ENCODE measurements at places on chromosomes 3 and 15. TPM values are rescaled to one million over a fixed set of nuclear protein-coding genes. Genes with fewer than 3 reads are reported as not detected.
A peak's percentile ranks its signal among the peaks of the same experiment; 100 is the strongest.

Gene THSD4
- not detected for total RNA-seq

Gene ITIH1
- not detected for total RNA-seq

Gene CADPS
- total RNA-seq, result not detected

Gene MAP2K1
- total RNA-seq, result 34.7 TPM

Gene LRRC15
- total RNA-seq, result not detected

Gene MLF1
- total RNA-seq, result 13.7 TPM

Gene DLEC1
- total RNA-seq, result 5.1 TPM

DNA sequence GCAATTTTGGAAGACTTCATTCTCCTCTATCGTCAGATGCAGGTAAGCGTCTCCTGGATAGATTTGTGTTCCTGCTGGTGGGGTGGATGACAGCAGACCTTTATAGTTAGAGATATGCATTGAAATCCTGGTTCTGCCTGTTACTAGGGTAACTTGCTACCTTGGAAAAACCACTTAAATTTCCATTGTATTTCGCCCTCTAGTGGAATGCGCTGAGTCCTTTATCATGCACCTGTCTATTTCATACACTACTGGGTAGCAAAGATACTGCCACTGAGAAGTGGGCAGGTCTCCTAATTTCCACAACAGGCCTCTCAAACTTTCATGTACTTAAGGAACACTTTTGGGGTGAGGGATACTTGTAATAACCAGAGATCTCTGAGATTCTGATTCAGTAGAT is 209.5 kb upstream of the SUCLG2 start:
- no peaks in the 10 kb centered on the region for H3K27me3 ChIP-seq
- H3K27ac ChIP-seq, result no peak overlapping the region
- no peak for DNase-seq
- no peak overlapping the region for H3K4me3 ChIP-seq

- H3K4me3 ChIP-seq, result no peak overlapping the region
- H3K27me3 ChIP-seq, result no peaks in the 10 kb centered on the region
- no peak for DNase-seq
These were observed 28.6 kb downstream of the USP4 start for GRCh38 chr3:49311283-49311682.

GRCh38 chr3:48919215-48920138 is 835 bp downstream of the ARIH2 start:
- peaks cover 37% of the 10 kb centered on the region for H3K4me1 ChIP-seq
- no peaks in the 10 kb centered on the region for H3K27me3 ChIP-seq
- peak overlapping the region; percentile 99 for H3K4me3 ChIP-seq
- peak overlapping the region; percentile 99 for H3K27ac ChIP-seq
- peak; percentile 67 for DNase-seq

GRCh38 chr3:186115239-186115996 is 6.5 kb upstream of the ETV5 start:
- no peak overlapping the region for H3K4me3 ChIP-seq
- H3K27me3 ChIP-seq, result peaks cover 60% of the 10 kb centered on the region
- DNase-seq, result no peak

DNA sequence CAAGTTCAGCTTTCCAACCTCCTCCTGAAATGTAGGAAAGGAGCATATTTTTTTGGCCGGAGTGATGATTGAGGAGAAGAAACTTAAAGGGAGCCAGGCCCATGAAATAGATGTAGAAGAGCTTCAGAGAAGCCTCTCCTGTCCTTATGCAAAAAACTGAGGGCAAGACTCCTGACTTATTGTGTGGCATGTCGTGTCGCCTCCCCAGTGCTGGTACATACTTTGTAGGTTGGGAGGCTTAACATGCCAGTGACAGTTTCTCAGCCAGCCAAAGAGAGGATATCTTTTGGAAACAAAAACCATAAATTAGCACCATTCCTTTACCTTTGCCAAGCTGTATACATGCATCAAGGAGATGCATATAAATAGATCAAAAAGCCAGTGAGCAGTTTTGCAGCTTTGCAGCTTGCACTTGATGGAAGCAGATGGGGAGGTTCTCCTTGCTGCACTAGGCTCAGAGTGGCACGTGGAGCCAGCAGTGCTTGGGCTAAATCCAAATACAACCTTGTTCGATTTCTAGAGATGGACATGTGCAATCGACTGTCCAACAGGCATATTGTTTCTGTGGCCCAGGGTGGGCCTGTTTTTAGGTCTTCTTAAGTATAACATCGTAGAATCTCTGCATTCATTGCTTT is 10.2 kb downstream of the SLCO3A1 start:
- H3K27ac ChIP-seq, result no peak overlapping the region
- peaks cover 88% of the 10 kb centered on the region for H3K4me1 ChIP-seq
- no peak overlapping the region for H3K4me3 ChIP-seq
- no peaks in the 10 kb centered on the region for H3K27me3 ChIP-seq

DNA sequence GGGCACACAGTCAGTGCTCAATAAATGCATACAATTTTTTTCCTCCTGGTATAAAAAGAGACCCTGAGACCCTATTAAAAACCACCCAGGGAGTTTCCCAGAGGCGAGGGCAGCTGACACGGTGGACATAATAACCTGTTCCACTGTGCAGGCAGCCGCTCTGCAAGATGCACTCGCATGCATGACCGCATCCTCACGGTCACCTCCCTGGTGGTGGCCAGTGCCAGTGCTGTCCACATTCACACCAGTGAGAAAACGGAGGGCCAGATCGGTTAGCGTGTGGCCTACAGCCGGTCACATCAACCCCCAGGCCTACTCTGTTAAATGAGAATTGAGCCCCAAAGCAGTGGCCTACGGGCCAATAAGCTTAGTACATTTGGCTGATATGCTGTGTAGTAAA is 24.8 kb downstream of the SH3BP5 start:
- H3K4me3 ChIP-seq, result no peak overlapping the region
- DNase-seq, result no peak
- H3K4me1 ChIP-seq, result peaks cover 72% of the 10 kb centered on the region

DNA sequence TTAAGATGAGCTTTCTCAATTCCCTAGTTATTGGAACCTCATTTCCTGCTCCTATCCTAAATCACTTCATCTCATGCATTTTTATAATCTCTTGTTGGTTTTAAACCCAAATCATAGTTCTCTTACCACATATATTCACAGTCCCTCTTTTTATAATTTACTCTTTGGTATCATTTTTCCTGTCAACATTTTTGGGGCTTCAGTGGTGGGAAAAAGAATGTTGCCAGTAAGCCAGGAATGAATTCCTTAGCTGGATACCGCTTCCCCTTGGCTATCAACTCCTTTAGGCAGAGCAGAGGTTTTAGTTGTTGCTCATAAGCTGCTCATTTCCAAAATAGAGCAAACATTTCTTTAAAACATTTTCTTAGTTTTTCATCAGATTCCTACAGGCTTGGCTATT is 112.3 kb downstream of the GALK2 start:
- DNase-seq, result no peak
- no peaks in the 10 kb centered on the region for H3K27me3 ChIP-seq
- peaks cover 45% of the 10 kb centered on the region for H3K36me3 ChIP-seq
- no peaks in the 10 kb centered on the region for H3K4me1 ChIP-seq

DNA sequence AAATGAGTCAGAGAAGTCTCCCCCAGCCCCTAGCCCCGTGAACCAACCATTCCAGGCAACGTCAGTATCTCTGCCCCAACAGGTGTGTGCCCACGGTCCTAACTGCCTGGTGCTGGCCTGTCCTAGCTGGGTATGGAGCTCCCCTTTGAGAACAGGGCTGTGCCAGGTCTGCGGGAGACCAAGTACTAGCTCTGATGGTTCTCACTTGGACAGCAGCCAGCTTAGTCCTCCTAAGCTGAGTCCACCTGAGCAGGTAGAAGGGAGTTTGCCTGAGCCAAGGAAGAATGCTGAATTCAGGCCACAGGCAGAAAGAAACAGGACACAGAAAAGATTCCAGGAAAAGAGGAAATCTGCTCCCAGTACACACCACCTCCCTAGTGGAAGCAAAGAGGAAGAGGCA is 33.1 kb upstream of the PARL start:
- no peak overlapping the region for H3K27ac ChIP-seq
- H3K4me3 ChIP-seq, result no peak overlapping the region
- H3K27me3 ChIP-seq, result no peaks in the 10 kb centered on the region

DNA sequence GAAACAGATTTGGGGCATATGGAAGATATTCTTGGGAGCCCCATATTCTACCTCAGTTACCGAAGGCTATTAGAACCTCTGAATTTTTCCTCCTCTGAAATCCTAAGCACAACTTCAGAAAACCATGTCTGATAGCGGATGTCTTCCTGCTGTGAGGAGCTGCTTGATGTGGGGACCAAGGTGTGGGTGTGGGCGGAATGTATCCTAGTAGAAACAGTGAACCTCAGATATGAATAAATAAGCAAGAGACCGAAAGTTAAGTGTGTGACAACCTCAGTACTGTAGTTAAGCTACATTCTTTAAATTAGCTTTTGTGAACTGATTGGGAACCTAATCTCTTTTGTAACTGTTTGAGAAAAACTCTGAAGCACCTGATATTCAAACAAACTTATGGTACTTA is 46.9 kb downstream of the SENP2 start:
- H3K27me3 ChIP-seq, result no peaks in the 10 kb centered on the region
- H3K36me3 ChIP-seq, result peaks cover 24% of the 10 kb centered on the region
- H3K4me3 ChIP-seq, result no peak overlapping the region

DNA sequence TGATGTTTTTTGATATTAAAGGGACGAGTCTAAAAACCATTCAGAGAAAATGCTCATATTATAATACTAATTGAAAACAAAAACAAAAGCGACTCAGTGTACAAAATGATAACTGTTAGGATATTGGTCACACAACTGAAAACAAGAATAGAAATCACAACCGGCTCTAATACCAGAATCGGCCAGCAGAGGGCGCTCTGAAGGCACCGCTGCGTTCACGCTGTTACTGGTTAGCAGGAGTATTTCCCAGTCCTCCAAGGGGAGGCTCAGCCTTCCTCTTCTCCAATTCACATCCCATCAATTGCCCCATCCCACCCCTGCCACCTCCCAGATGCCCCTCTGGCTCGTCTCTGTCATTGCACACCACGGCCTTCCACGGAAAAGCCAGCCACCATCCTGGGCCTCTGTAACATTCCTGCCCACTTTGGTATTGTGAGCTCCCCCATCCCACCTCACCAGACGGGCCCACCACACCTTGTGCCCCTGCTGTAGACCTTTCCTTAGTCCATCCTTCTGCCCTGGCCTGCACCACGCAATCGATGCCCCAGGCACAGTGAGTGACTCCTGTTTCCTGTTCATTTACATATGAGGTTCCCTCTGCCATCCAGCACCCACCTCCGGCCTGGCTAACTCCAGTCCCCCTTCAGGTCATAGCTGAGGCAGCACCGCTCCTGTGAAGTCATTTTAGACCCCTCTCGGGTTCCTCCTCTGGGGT is 8.5 kb downstream of the FAM107A start:
- H3K4me3 ChIP-seq, result no peak overlapping the region
- no peaks in the 10 kb centered on the region for H3K27me3 ChIP-seq
- no peaks in the 10 kb centered on the region for H3K36me3 ChIP-seq
- no peak overlapping the region for H3K27ac ChIP-seq
- DNase-seq, result peak; percentile 65

GRCh38 chr3:9779721-9780457 is 10.1 kb upstream of the CAMK1 start:
- peak overlapping the region; percentile 42 for H3K27ac ChIP-seq
- DNase-seq, result no peak
- H3K36me3 ChIP-seq, result peaks cover 38% of the 10 kb centered on the region

DNA sequence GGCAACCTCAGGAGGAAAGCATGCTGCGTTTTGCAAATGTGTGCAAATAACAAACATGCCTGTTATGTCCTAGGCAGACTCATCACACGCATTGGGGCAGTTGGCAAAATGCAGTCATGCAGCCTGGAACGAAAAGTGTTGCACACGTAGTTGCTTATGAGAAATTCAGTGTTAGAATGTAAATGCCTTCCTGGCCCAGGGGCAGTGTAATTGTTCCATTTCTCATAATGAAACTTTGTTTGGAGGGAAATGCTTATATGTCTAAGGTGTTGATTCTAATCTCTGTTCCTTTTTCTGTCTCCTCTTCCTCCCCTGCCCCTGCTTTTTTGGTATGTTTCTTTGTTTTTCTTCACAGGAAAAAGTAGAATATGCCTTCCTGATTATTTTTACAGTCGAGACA is 156.0 kb downstream of the CACNA1D start:
- DNase-seq, result no peak
- H3K4me1 ChIP-seq, result no peaks in the 10 kb centered on the region
- H3K27ac ChIP-seq, result no peak overlapping the region
- no peak overlapping the region for H3K4me3 ChIP-seq
- no peaks in the 10 kb centered on the region for H3K36me3 ChIP-seq
- peaks cover 6% of the 10 kb centered on the region for H3K27me3 ChIP-seq

DNA sequence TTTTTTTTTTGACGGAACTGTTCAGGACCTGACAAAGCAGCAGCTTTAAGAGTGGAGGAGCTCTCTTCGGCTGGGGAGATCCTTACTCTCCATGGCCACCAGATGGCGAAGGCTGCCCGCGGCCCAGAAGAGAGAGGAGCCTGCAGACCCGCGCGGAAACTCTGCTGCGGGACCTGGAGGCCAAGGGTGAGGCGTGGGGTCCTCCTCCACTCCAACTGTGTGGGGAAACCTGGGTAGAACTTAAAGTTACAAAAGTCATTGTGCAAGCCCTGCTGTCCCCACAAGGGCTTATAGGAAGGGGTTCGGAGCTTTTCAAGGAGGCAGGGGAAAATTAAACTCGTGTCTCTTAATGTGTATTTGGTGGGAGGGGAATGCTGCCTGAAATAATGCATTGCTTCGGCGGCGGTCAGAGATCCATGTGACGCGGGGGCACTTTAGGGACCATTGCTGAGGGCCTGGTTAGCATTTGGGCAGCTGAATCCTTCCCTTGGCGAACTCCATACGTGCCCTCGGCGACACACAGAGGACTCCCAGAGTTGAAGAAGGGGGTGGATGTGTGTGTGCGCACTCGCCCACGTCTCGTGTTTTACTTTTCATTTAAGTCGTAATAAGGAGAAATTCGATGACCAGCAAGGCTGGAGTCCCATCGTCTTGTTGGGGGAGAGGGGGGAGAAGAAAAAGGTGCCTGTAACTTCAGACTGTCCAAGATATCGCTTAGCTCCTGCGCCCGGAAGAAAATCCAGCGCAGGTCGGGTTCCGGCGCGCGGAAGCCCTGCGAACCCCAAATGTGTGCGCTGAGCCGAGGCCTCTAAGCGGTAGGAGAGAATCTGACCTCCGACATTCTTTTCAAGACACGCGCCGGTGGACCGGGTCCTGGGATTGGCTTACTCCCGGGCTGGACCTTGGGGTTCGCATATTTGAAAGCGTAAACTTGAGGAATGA is 9.7 kb downstream of the EOMES start:
- H3K4me1 ChIP-seq, result peaks cover 27% of the 10 kb centered on the region
- H3K27me3 ChIP-seq, result peaks cover 31% of the 10 kb centered on the region
- no peak overlapping the region for H3K27ac ChIP-seq

DNA sequence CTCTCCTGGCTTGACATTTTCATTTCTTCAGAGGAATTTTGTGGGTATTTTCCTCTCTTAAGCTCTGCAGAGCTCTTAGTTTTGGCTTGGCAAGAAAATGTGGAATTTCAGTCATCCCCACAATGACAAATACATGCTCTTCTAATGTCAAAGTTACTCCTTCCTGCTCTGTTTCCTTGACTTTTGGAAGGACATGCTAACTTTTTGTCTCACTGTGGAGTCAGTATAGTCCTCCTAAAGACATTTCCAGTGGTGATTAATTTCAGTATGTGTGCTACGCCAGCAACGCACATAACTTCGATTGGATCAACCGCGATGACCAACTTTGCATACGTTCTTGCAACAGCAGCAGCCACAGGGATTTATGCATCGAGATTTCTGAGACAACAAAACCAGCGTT is 13.3 kb downstream of the EBLN2 start:
- no peaks in the 10 kb centered on the region for H3K36me3 ChIP-seq
- DNase-seq, result no peak
- H3K27ac ChIP-seq, result no peak overlapping the region
- H3K4me1 ChIP-seq, result no peaks in the 10 kb centered on the region
- no peak overlapping the region for H3K4me3 ChIP-seq
- no peaks in the 10 kb centered on the region for H3K27me3 ChIP-seq

GRCh38 chr3:143736205-143736997 is 111.9 kb downstream of the SLC9A9 start:
- no peak overlapping the region for H3K27ac ChIP-seq
- no peak overlapping the region for H3K4me3 ChIP-seq
- no peaks in the 10 kb centered on the region for H3K4me1 ChIP-seq
- no peaks in the 10 kb centered on the region for H3K27me3 ChIP-seq

Measured in CD4-positive, alpha-beta T cell (primary cell).